Stimulated activated CD4-positive, alpha-beta T cell treated with anti-CD3 and anti-CD28 coated beads, Interleukin-1b, Interleukin-23, amount 100 ng/mL, for 4 hours (primary cell): ENCODE measurements at places on chromosomes 3 and 15.

DNA sequence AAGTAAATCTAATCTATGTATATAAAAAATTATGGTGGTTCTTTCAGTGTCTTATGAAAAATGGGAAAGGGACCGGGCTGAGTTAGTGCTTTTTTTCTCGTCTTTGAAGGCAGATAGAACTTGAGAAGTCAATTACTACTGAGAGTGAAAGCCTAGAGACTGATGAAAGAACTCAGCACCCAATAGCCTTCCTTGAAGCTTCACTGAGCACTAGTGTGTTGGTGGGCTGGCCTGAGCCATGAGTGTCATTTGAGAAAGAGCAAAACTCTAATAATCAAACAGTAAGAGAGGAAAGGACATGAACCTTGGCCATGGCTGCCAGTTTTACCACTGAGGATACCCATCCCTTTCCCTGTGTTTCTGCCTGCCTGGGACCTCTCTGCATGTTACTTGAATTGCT lies 428.3 kb upstream of the RASGRP1 start:
- no peak for DNase-seq

DNA sequence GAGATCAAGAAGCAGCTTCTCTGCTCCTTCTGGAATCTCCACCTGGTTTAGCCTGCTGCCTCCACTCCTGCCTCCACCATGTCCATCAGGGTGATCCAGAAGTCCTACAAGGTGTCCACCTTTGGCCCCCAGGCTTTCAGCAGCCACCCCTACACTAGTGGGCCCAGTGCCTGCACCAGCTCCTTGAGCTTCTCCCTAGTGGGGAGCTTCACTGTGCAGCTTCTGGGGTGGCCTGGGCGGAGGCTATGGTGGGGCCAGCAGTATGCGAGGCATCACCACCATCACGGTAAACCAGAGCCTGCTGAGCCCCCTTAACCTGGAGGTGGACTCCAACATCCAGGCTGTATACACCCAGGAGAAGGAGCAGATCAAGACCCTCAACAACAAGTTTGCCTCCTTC lies 2.4 kb upstream of the KPNA4 start:
- DNase-seq, result no peak

DNA sequence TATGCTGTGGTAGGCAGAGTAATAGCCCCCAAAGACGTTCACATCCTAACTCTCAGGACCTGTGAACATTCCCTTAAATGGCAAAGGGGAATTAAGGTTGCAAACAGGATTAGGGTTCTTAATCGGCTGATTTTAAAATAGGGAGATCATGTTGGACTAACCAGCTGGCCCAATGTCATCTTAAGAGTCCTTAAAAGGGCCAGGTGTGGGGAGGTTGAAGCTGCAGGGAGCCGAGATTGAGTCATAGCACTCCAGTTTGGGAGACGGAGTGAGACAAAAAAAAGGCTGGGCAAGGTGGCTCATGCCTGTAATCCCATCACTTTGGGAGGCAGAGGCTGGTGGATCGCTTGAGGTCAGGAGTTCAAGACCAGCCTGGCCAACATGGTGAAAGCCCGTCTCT lies 1.6 kb upstream of the FLNB start:
- no peak for DNase-seq

GRCh38 chr3:120705884-120706582 lies 24.0 kb upstream of the HGD start:
- DNase-seq, result no peak

GRCh38 chr3:195394700-195395099 lies 48.1 kb downstream of the ACAP2 start:
- no peak for DNase-seq

DNA sequence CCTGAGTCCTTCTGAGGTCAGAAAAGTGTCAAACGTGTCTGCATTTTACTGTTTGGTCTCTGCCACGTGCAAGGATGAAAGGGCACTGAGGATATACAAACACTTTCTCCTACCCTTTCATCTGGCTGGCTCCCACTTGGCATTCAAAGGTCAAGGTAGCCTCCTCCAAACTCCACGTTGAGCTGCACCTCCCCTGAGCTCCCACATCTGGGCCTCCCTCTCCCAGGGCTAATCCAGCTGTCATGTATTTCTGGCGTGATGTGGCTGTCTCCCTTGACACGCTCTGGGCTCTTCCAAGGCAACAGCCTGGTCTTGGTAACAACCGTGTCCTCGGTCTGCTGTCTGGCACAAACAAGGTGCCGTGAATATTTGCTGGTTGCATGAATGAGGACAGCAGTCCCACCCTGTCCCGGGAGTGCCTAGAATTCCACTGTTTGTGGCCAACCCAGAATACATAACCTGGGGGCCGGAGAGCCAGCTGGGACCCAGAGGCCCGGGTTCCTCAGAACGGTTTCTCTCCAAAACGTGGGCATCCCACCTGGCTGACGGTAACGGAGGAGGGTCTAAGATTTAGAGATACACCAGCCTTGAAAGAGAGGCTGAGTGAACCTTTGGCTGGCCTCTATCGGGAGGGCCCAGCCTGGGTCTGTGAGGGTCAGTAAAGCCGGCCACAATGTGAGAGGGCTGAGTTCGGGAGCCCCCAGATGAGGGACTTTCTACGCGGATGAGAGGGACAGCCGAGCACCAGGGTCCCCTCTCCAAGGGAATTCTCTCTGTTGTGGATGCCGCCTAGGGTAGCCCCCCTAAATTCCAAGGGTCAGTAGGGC lies 767 bp downstream of the GLT8D1 start:
- DNase-seq, result no peak

- DNase-seq, result no peak
Observed at GRCh38 chr15:101545548-101546505, 56.3 kb upstream of the PCSK6 start.

GRCh38 chr3:73681610-73682009 lies 56.9 kb upstream of the PDZRN3 start:
- no peak for DNase-seq

- no peak for DNase-seq
Observed at GRCh38 chr3:75136100-75136897, 521.8 kb upstream of the CNTN3 start.

GRCh38 chr3:194685718-194686413 lies at the start of gene FAM43A:
FAM43A (plus strand) TSS chr3:194685883; CDS start chr3:194686827, 944 bp downstream.
- DNase-seq, result peak; percentile 66

- DNase-seq, result peak; percentile 5
Observed at GRCh38 chr3:13866041-13866965, 13.6 kb downstream of the WNT7A start.

GRCh38 chr3:14204515-14205284 lies 26.1 kb downstream of the LSM3 start:
- DNase-seq, result no peak

DNA sequence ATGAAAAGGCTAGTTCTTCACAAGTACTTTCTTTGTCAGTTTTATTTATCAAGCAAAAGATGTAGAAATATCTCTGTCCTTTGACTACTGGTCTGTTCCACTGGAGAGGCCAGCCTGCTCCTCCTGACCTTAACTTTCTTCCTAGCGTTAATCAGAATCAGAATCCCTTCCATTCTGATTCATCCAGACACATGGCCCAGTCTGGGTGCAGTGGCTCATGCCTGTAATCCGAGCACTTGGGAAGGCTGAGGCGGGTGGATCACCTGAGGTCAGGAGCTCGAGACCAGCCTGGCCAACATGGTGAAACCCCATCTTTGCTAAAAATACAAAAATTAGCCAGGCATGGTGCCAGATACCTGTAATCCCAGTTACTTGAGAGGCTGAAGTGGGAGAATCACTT lies 32.0 kb upstream of the MANF start:
- DNase-seq, result no peak

DNA sequence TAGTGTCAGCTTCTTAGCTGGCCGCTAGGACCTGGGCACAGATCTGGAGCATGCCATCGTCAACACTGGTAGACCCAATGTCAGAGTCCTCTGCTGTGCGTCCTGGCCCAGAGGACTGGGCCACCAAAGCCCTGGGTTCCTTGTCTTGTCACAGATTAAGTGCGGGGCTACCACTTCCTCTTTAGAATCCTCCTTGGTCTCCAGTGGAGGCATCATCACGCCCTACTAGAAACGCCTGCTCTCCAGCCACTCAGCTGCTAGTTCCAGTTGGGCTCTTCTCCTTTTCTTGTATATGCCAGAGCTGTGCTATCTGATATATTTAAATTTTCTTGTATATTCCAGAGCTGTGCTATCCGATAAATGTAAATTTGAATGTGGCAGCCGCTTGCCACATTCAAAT lies 11.2 kb downstream of the PPCDC start:
- DNase-seq, result no peak

DNA sequence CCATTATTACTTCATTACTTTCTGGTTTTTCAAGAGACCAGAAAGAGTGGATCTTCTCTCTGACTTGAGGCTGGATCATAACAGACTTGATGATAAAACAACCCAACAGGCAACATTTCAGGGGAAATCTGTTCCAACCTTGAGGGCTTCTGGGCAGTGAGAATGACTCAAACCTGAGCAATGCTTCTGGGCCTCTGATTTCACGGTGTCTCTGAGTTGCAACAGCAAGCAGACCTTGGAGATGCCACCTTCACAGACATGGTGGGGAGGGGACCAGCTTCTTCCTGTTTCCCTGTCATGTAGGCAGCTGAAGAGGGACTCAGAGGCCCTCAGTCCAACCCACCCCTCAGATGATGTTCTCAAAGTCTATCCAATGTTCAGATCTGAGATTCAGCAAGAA lies 104.0 kb downstream of the ABHD5 start:
- DNase-seq, result no peak

DNA sequence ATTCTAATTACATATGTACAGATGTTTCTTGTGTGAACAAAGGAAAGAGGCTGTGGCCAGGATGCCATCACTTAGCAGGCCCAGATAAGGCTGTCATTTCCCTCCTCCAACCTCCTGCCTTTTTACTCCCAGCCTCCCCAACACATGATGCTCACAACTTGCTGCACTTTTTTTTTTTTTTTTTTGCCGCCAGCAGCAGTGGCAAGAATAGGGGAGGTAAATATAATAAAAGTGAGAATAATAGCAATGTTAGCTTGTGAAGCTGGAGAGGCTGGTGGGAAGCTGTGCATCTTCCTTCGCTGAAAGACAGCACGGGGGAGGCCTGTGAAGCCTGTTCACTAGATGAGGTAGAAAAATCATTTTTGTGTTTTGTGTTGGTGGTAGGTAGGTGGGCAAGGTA lies 42.5 kb upstream of the MYO5C start:
- DNase-seq, result no peak

DNA sequence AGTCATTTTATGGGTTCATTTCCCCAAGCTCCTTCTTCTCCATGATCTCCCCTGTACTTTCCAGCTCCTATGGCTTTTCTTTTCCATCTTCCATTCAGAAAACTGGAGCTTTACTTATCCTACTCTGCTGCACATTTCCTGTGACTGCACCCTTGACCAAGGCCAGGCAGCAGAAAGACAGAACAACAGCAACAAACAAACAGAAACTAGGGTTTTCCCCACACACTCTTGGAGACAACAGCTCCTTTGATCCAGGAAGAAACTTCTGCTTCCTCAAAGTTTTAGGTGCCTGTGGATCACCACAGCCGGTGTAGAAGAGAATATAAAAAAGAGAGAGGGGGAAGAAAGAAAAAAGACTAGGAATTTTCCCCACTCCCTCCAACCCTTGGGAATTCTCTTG lies 342.3 kb upstream of the CFAP20DC start:
- no peak for DNase-seq

GRCh38 chr3:171049861-171050444 lies 23.4 kb upstream of the SLC2A2 start:
- peak; percentile 15 for DNase-seq

DNA sequence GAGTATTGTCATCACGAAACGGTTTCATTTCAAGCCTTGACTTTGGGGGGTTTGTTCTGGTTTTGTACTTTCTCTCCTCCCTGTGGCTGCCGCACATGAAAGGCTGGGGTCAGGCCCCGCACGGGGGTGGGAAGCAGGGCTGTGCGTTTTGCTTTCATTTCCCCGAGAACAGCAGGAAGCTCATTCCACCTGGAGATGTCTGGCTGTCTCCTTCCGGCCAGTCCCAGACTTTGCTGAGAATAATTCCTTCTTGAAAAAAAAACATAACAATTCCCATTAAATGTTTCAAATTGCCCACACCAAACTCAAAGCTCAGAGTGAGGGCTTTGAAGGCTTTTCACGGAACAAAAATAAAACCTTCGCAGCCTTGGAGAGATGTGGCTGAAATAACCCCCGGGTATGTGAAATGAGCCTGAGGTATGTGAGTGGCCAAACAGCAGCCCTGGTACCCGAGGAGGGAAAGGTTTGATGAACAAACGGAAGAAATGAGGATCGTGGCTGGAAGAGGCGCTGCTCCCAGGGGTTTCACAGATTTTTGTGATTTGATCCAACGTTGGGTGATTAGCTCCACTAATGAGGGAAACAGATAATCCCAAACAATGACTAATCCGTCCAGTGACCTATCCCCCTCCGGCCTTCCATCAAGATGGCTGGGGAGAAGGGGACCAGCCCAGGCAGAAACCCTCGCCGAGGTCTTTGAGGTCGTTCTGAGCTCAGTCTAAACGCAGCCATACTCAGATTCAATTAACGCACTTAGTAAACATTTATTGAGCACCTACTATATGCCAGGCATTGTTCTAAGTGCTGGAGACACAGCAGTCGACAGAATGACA lies 126.9 kb upstream of the MEF2A start:
- DNase-seq, result no peak

- DNase-seq, result no peak
Observed at GRCh38 chr15:79962178-79962577, 8.8 kb downstream of the BCL2A1 start.

DNA sequence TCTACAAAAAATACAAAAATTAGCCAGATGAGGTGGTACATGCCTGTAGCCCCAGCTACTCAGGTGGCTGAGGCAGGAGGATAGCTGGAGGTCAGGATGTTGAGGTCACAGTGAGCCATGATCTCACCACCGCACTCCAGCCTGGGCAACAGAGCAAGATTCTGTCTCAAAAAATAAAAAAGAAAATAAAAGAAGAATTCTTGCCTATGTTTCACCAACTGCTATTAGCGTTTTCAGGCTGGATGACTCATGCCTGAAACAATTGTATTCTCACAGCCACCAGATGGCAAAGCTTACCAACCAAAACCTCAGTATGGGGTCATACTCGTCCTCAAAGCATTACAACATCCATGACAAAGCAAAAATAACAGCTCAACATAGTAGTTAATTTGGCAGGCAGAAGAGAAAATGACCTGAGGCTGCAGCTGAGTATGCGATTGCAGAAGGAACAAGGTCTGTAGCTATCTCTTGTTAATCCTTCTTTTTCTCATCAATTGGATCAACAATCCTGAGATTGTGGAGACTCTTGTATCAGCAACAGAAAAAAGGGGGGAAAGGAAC lies 52.2 kb downstream of the TP53BP1 start:
- DNase-seq, result no peak

GRCh38 chr3:96831175-96831574 lies 16.8 kb downstream of the EPHA6 start:
- DNase-seq, result no peak

DNA sequence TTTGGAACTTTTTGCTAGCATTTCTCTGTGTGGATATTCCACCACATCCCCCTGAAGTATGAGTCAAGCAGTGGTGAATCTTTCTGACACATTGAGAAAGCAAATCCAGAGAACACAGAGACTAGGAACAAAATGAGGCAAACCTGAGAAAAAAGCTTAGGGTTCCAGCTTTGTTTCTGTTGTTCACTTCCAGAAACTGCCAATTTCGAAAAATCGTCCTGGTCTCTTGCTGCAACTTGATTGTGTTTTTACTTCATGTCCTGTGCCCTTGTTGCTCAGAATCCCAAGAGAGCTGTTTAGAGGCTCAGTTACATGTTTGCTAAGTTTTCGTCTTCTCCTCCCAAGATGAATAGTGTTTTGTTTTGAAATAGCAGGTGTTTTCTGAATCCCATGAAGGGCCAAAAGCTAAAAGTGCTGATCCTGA lies 13.7 kb downstream of the MAP2K1 start:
- no peak for DNase-seq
